ENCODE measurements at places on chromosomes 4 and X.

DNA sequence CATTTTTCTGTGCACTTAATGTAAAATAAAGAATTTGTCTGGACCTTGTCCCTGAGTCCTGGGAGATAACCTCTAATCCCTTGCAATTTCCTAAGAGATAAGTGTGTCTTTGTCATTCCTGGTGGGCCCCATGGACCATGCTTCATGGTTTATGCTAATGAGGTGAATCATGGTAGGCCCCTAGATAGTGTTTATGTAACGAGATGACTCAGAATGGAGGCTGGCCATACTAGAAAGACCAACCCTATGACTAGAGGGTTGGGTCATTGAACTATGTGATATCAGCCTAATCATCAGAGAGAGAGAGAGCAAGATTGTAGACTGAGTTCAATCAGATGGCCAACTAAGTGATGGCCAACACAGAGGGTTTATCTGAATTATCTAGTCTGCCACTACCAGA, 64.2 kb upstream of the NHSL2 start:
- DNase-seq = peak; percentile 56

GRCh38 chr4:61049018-61049417, 151.1 kb upstream of the ADGRL3 start:
- DNase-seq = no peak

- DNase-seq = no peak
These were observed 1113.1 kb upstream of the LCORL start for GRCh38 chr4:19134685-19135084.

GRCh38 chrX:155005190-155005589, 17.3 kb downstream of the F8 start:
- DNase-seq = no peak

DNA sequence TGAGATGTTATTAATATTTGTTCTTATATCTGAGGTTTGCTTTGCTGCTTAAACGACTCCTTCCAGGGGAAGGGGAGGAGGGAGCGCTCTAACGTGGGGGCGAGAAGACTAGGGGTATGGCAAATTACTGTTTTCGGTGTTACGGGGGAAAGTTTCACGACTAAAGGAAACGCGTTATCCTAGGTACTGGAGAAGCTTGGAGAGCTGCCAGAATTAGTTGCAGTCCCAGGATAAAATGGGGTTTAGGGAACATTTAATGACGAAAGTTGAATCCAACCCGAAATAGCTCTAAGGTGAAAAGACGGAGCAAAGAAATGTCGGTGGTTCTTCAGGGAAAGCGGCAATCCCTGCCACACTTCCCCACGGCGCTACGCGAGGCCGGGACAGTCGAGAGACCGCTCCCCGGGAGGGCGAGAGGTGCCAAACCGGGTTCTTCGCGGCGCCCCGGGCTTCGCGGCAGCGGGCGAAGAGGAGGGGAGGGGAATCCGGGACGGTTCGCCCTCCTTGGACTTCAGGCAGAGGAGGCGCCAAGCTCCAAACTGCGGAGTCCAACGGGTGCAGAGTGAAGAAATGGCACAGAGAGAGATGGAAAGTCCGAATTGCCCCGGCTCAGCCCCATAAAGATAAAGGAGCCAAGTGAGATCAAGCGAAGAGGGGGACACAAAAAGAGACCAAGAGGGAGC, 724 bp downstream of the THOC2 start:
- no peak for DNase-seq

- DNase-seq = no peak
These were observed 90.2 kb upstream of the PDLIM3 start for GRCh38 chr4:185625503-185625902.

DNA sequence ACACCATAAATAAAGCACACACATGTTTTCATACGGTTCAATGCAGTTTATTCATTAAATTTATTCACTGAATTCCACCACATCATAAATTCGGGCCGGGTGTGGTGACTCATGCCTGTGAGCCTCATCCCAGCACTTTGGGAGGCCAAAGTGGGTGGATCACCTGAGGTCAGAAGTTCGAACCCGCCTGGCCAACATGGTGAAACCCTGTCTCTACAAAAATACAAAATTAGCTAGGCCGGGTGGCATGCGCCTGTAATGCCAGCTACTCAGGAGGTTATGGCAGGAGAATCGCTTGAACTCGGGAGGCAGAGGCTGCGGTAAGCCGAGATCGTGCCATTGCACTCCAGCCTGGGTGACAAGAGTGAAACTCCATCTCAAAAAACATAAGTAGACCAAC, 131.6 kb downstream of the PDS5A start:
- peak; percentile 38 for DNase-seq

- DNase-seq = no peak
These were observed 561.2 kb upstream of the DIPK2B start for GRCh38 chrX:45761920-45762319.

- peak; percentile 44 for DNase-seq
These were observed 6.1 kb downstream of the SLC7A11 start for GRCh38 chr4:138236037-138236436.

DNA sequence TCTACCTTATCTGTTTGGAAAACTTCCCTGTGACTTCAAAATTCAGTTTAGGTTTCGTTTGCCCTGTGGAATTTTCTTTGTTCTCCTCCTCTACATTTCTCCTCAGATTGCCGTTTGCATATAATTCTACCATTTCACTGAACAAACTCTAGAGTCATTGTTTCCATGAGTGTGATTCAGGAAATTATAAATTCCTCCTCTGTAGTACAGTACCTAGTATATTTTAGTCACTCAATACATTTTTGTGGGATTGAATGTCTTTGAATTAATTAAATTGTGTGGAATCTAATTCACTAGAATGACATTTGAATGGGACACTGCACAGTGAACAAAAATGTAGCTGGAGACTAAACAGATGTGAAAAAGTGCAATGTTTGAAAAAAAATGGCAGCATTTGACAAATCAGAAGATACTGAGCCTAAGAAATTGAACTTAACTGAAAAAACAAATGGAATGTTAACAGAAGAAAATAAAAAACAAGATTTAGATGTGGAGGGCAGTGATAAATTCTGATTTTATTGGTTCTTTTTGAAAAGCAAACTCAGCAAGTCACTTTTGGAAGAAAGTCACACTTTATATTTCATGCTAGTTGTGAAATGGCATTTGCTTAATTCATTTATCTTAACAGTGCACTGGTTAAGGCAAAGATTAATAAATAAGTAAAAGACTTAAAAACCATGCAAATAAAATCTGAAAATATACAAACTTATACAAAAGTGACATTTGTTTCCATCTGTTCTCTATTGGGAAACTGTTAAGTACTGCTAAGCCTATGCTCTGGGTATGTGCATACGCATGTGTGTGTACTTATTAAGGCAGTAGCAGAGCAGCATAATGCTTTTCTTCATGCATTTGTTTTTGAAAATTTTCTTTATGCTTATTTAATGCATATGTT, 512.3 kb downstream of the FAT4 start:
- DNase-seq = peak; percentile 21

DNA sequence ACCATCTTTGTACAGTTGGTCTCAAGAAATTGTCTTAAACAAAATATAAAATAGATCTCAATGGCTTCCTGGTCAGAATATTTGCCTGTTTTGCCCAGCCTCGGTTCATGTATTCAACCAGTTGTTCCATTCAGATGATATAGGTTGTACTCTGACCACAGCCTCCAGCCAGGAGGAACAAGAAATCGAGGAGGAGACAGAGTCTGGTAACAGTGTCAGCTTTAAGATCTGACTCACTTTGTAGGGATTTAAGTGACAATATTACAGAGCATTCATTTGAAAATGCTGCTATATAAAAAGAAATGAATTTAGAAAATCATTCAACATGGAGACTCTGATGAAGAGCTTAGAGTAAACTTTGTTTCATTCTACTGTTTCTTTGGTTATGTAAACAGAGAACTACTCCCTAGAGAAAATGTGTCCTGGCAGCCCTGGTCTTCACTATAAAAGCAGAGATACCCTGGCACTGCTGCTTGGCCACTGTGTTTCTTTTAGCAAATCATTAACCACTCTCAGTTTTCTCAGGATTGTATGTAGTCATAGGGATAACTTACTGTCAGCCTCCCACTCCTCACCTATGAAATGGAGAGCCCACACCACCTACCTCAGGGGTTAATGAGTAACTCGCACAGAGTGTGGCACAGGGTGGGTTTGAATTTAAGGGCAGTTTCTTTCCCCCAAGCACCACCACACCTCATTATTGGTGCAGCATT, 53.5 kb downstream of the PAGE2 start:
- DNase-seq = no peak

- DNase-seq = no peak
These were observed 66.5 kb upstream of the PAGE1 start for GRCh38 chrX:49762175-49762720.

- DNase-seq = no peak
These were observed 2.4 kb upstream of the AFAP1 start for GRCh38 chr4:7941965-7942496.

DNA sequence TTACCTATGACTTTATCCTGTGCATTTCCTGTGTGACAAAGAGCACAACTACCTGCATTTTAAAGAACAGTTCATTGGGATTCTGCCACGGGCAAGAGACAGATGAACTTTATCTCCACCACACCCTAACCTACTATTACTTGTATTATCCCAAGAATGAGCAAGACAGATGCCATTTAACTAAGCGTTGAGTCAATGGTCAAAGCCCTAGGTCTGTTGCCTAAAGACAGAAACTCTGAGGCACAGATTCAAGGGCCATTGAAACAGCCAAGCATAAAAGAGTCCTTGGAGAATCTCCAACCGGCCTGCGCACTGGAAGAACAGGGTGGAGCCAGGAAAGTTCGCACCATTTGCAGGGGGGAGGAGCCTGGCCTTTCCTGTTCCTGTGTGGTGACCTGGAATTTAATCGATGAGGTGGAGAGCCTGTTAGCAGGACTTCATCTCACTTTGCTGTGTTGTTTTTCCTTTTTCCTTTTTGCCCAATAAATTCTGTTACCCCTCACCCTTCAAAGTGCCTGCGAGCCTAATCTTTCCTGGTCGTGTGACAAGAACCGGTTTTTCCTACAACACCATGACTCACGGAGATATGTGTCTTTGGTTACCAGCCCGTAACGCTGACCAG, 146.4 kb upstream of the DIAPH2 start:
- no peak for DNase-seq

DNA sequence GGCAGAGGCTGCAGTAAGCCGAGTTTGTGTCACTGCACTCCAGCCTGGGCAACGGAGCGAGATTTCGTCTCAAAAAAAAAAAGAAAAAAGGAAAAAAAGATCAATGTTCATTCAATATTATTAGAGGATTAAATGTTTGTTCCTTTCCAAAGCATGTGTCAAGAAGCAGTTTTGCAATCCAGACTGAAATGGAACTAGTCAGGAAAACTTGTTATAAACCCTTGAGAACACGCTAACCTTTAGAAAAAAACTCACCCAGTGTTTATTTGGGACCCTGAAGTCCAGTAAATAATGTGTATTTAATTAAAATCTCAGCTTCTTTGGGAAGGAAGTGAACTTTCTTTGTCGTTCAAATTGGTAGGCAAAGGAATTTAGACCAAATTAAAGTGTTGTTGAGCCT, 16.4 kb upstream of the PRSS12 start:
- DNase-seq = no peak

GRCh38 chr4:108885211-108885610, 122.4 kb upstream of the ETNPPL start:
- peak; percentile 91 for DNase-seq

- DNase-seq = no peak
These were observed 89.9 kb downstream of the EFHC2 start for GRCh38 chrX:44253575-44253942.

DNA sequence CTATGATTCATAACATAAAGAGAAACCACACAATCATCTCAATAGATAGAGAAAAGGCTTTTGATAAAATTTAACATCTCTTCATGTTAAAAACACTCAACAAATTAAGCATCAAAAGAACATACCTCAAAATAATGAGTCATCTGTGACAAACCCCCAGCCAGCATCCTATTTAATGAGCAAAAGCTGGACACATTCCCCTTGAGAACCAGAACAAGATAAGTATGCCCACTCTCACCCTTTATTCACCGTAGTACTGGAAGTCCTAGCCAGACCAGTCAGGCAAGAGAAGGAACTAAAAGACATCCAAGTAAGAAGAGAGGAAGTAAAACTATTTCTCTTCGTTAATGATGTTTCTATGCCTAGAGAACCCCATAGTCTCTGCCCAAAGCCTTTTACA, 507.2 kb downstream of the PABPC4L start:
- peak; percentile 1 for DNase-seq

- peak; percentile 62 for DNase-seq
These were observed 193.8 kb downstream of the BCOR start for GRCh38 chrX:39903937-39904336.

DNA sequence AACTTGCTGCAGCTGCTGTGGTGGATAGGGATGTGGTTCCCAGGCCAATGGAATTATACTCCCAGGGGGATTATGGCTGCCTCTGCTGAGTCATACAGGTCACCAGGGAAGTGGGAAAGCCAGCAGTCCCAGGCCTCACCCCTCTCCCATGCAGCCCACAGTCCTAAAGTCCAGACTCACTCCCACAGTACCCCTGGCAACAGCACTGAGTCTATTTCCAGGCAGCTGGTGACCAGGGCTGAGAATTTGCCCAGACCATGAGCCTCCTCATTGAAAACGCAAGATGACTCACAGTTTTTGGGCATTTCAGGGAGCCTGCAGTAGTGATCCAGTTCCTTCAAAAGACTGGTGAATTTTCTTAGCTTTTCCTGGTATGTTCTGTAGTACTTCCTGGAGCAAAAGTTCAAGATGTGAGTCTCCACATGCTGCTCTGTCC, 137.6 kb downstream of the NPNT start:
- DNase-seq = peak; percentile 74

DNA sequence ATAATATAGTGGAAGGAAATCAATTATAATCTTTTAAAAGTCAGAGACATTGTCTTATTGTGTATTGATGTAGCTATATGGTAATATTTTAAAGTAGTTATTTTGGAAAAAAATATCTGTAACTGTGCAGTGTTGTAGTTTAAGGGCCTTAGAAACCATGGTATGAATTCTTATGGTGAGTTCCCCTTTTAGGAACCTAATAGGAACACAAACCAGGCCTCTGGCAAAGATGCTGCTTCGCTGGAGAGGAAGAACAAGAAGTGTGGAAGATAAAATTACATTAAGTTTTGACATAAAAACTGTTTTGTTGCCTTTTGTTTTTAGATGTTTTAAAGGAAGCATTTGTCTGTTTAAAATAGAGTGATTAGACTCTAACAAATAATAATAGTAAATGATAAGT, 10.9 kb upstream of the TMPRSS11D start:
- no peak for DNase-seq

DNA sequence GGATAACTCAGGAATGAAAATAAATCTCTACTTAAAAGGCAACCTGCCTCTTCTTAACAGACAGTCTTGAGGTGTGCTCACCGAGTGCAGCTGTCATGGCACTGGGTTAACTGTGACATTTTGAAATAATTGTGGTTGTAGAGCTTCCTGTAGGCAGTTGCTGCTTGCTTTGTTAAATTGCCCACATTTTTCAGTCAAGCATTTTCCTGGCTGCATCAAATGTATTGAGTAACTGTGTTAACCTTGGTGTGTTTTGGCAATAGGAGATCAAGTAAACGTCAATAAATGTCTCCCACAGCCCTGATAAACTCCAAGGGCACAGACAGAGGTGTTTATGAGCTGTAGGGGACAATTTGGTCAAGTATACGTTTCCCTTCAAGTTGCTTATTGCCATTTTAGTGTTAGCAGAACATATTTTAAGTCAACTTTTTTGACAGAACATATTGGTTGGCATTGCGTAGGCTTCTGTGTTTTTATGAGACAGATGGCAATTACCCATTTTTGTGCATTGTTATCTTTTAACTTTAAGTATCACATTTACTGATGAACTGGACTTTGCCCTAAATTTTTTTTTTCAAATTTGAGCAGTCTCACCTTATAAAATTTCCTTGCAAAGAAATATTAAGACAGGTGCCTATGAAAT, 527.4 kb downstream of the C4orf33 start:
- no peak for DNase-seq

Data from fibroblast of skin of back (primary cell).